ENCODE measurements at places on chromosomes 4 and X.
A peak's percentile ranks its signal among the peaks of the same experiment; 100 is the strongest.

GRCh38 chr4:151801547-151802516 lies 41.0 kb upstream of the GATB start:
- peak; percentile 39 for DNase-seq

GRCh38 chr4:100796332-100796731 lies 278.5 kb upstream of the EMCN start:
- no peak for DNase-seq

DNA sequence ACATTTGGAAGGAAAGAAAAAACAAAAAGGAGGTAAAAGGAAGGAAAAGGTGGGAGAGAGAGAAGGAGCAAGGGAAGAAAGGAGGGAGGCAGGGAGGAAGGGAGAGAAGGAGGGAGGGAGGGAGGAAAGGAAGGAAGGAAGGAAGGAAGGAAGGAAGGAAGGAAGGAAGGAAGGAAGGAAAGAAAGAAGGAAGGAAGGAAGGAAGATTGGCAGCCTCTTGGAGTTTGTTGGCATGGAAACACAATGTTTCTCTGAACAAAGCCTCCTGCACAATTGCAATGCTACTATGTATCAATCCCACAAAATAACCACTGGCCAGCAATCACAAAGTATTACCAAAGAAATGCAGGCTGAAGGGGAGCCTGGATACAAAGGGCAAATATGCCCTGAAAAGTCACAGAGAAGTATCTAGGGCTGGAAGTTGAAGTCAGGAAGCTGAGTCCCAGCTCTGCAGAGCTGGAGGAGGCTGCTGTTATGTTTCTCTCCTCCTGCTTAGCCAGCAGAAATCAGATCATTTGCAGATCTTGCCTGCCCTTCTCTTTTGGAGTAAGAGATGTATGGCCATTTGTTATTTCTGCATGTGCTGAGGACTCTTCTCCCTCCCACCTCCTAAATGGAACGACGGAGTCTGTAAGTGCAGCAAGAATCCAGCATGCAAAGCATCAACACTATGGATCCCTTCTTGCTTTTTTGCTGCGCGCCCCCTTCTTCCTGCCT lies 195.9 kb upstream of the LDB2 start:
- DNase-seq: no peak

DNA sequence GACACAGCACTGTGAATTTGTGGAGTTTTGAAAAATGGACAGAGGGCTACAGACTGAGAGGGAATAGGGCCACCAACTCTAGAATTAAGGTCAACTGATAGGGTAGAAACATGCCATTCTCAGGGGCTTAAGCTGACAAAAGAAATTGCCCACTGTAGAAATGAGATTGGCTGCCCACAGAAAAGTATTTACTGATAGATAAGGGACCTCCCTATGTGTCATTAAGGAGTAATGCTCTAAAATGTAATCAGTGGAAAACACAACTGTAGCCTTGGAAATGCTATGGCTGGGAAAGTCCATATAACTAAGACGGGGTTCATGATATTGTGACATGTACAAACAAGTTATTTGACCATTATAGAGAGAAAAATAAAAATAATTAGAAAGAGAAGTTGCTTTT lies 4.6 kb downstream of the RTL9 start:
- DNase-seq: no peak

DNA sequence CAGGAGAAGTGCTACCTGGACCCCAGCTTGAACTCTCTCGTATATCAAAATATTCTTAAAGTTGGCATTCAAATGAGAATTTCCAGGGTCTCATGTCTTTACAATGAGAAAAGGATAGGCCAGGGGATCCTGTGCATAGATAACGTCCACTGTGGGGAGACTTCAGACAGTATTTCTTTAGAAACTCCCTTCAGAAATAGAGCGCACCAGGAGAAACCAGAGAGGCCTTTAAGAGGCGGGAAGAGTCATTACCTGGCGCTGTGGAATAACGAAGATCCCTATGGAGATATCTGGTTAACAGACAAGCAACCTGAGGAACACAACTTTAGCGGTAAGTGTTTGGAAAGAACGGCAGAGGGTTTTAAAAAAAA lies 600 bp downstream of the RADX start:
- no peak for DNase-seq

Data from stimulated activated CD8-positive, alpha-beta memory T cell treated with anti-CD3 and anti-CD28 coated beads, Interleukin-12 subunit alpha, Interleukin-12 subunit beta, amount 100 ng/mL, for 1 hour (primary cell).